OCI-M1 (cell line): ENCODE measurements at places on chromosomes 5 and 9.

- no peak for DNase-seq
These were observed 20.9 kb downstream of the CXXC5 start for GRCh38 chr5:139668924-139669661.

GRCh38 chr9:32839013-32839885, 55.9 kb downstream of the TMEM215 start:
- no peak for DNase-seq

GRCh38 chr5:75055727-75056144, 3.4 kb upstream of the GCNT4 start:
- no peak for DNase-seq

DNA sequence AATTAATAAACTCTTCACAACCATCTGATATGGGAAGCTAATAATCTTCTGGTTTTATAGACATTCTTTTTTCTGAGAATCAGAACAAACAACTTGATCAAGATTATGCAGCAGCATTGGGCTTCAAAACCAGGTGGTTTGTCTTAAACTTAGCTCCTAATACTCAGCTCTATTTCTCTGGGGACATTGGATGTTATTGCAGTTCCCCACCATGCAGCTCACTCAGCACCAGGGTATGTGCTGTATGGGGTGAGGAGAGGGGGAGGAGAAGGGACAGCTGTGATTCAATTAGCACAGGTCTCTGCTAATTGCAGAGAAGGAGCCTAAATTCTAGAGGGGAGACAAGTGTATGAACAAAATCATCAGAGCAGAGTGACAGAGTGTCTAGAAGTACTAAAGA, 210.7 kb upstream of the TNC start:
- no peak for DNase-seq

DNA sequence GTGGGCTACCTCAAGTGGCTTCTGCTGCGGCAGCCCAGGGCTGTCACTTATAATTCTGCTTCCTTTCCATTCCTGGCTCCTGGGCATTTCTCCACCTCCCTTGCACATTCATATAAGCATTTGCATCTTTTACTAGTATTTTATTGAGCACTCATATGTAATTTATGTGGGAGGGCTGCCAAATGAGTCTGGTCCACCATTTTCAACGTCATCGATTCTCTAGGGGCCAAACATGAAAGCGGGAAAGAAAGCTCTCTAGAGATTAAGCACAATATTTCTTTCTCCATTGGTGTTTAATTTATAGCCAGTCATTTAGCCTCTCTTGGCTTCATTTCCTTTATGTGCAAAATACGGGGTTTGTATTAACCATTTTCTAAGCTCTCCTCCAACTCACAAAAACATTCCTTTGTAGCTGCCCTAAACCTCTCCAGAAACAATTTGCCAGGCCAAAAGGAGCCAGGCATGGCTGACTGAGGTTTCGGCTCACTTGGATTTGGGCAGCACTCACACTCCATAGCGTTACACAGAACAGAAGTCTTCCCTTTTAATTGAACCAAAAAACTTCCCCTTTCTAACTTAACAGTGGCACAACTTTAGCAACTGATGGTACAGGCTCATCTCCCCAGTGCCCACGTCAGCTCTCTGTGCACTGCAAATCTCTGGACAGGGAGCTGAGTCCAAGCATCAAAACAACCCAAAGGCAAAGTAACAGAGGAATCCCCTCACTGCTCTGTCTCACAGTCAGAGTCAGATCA, 183.5 kb downstream of the ROR2 start:
- no peak for DNase-seq

DNA sequence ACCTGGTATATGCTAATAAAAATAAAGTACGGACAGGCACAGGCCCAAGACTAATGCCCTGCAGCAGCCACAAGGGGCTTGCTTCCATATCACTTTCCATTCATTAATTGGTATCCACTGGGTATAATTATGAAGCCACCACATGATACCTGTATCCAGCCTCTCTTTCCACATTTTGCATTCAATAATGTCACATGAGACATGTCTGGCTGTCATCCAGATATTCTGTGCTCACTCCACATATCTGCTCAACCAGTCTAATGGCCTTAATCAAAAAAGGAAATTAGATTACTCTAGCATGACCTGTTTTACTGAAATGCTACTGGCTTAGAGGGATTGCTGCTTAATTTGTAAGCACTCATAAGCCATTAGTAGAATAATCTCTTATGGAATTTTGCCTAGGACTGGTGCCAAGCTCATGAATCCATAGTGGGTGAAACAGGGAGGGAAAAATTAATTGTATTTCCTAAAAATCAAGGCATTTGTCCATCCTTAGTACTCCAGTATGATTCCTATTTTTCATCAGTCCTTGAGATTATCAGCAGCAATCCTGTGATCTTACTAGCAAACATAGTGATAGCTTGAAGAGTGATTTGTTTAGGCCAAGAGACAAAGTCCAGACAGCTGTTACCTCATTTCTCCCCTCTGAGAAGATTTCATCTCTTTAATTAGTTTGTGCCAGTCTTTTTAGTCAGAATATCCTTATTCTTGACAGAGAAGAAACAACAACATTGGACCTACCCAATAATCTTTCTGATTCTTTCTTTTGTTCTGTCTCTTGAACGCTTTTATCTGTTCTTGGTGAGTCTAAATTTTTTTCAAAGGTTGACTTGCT, 119.2 kb upstream of the ABCA1 start:
- no peak for DNase-seq

DNA sequence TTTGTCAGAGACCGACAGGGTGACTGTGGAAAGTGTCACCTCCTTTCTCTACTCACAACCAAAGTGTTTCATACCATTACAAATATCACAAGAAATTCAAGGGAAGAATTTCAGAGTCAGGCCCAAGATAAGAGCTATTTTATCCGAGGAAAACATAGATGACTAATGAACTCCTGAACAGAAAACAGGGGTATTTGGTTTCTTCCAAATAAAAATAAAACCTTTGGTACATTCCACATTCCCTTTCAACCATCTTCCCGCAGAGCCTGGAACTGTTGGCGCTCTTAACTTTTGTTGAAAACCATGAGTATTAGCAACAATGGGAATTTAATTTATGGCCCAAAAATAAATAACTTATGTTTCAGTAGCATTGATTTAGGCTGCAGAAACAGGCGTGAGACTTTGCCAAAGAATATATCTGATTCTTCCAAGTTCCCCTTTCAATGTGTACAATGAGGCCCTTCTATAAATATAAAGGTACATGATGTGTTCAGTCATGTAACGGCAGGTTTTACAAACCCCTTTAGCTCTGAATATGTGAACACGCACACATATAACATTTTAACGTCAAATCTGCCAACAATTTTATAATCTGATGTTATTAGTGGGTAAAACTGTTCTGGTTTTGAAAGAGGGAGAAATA, 69.5 kb downstream of the RETREG1 start:
- no peak for DNase-seq

- no peak for DNase-seq
These were observed 82.5 kb upstream of the ZNF169 start for GRCh38 chr9:94176608-94177007.

- no peak for DNase-seq
These were observed 10.5 kb downstream of the TMEM174 start for GRCh38 chr5:73183481-73183891.

DNA sequence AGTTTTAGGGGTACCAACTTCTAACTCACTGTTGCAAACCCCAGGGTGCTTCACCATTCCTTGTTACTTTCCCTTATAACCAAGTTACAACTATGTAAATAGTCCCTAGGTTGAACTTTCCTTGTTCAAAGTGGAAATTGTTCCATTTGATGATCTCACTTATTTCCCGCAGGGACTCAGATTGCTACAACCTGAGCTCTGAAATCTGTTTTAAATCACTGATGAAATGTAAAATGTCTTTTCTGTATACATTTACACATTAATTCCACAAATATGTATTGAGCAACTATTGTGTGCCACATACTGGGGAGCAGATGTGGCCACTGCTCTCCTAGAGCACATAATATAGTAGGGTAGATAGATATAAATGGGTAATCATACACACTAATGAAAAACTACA, 69.1 kb upstream of the TARS1 start:
- DNase-seq, result no peak

DNA sequence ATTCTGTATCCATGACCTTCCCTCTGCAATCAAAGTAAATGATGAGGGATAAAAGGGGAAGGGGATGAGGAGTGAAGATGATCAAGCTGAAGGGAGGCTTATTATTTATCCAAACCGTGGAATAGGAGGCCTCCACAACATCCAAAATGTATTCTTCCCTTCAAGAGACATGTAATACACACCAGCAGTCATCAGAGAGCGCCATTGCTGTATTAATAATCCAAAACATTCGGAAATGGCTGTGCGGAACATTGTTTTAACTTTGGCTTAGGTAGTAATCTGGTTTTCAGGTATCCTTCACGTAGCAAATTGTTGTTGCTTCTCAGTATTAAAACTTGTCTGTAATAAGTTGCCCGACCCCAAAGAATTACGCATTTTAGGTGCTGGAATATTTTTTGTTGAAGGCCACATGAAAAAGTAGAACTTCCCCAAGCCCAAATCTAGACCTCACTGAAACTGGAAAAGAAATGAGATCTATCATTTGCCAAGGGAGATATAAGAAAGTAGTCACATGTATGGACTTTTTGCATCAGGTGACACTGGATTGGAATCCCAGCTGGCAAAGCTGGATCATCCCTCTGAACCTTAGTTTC, 2.6 kb upstream of the BOD1 start:
- peak; percentile 80 for DNase-seq

GRCh38 chr5:176722757-176723156, 75.5 kb downstream of the TSPAN17 start:
- DNase-seq, result no peak

DNA sequence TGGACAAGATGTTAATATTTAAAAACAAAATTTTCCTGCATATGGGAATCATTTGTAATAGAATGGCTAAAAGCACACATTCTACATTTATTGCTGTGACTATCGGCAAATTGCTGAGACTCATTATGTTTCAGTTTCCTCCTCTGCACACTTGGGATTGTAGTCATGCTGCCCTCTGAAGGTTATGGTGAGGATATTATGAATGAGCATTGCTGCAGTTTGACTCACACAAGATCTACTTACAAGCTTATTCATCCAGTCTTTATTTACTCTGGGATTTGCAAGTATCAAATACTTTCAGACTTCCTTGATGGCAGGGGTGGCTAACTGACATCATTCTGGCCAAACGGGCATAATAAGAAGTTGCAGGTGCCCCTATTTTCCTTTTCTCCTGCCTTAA, 9.5 kb upstream of the NFIL3 start:
- DNase-seq, result peak; percentile 68

GRCh38 chr9:132894346-132894745, 15.6 kb downstream of the SPACA9 start:
- DNase-seq, result no peak

- DNase-seq, result no peak
These were observed 2016.3 kb upstream of the CDH9 start for GRCh38 chr5:29054694-29055093.

DNA sequence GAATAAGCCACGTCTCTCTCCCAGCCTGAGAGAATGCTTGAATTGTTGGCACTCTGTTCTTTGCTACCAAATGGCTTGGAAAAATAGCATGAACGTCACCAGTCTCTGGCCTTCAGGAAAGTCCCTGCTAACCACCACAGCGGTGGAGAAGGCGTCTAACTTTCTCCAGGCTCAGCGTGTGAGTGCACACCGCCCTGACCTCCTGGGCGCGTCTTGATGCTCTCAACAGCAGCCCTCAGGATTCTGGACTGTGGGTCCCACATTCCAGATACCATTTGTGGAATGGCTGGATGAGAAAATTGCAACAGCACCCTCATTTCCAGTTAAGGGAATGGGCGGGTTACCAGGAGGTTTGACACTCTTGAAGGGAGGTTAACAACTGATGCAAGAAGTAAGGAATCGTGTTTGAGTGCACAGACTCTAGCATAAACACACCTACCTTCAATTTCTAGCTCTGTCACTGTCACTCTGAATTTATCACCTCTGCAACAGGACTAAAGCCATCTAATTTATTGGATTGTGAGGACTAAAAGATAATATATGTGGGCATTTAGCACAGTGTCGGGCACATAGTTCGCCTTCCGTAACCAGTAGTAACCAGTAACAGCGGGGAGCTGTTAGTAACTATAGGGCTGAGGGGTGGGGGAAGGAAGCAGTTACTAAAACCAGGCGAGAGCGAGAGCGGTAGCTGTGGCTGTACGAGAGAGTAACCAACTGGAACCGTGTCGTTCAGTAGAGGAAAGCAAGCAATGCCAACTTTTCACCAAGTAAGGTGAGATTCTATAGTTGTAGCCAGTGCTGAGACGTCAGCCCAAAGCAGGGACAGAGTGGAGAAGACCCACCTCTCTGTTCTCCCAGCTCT, 807 bp upstream of the PLGRKT start:
- DNase-seq, result no peak

DNA sequence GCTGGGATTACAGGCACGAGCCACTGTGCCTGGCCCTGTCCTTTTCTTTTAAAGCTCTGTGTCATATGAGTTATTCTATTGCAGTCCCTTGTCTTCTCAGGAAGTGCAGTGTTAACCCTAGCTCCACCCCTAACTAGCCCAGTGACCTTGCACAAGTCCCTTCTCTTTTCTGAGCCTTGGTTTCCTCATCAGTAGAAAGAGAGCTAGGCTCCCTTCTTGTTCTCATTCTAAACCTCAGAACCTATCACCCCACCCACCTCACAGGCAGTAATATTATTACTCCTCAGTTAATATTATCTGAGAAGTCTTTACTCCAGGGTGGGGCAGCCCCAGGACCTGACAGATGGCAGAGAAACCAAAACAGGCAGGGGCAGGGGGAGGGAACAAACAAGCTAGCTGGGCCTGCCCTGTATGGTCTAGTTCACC, 7.2 kb downstream of the CYFIP2 start:
- peak; percentile 39 for DNase-seq

- no peak for DNase-seq
These were observed 9.3 kb downstream of the TOR1A start for GRCh38 chr9:129814432-129815223.

- no peak for DNase-seq
These were observed 26.9 kb downstream of the TBC1D2 start for GRCh38 chr9:98228392-98229089.

GRCh38 chr5:178323961-178324360, 91.4 kb upstream of the PHYKPL start:
- no peak for DNase-seq

GRCh38 chr5:58133631-58134296, 326.1 kb downstream of the PLK2 start:
- no peak for DNase-seq

DNA sequence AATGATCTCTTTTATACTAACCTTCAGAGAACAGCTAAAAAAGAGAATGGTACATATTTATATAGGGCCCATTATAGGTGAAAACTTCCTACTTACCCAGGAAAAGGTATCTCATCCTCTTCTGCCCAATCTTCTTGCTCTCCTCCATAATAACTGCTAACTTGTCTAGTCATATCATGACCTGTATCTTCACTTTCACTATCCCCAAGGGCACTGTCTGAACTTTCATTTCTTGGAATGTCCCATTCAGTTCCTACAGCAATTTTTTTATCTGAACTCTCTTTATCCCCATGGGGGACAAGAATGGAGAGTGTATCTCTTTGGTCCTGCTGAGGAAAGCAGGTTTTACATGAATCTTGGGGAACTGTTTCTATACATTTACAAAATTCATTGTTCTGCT, 36.4 kb upstream of the RAPGEF6 start:
- DNase-seq, result peak; percentile 76
